Tibial artery (tissue), 4 donors: ENCODE measurements at places on chromosomes 3 and 15.
A peak's percentile ranks its signal among the peaks of the same experiment; 100 is the strongest.

DNA sequence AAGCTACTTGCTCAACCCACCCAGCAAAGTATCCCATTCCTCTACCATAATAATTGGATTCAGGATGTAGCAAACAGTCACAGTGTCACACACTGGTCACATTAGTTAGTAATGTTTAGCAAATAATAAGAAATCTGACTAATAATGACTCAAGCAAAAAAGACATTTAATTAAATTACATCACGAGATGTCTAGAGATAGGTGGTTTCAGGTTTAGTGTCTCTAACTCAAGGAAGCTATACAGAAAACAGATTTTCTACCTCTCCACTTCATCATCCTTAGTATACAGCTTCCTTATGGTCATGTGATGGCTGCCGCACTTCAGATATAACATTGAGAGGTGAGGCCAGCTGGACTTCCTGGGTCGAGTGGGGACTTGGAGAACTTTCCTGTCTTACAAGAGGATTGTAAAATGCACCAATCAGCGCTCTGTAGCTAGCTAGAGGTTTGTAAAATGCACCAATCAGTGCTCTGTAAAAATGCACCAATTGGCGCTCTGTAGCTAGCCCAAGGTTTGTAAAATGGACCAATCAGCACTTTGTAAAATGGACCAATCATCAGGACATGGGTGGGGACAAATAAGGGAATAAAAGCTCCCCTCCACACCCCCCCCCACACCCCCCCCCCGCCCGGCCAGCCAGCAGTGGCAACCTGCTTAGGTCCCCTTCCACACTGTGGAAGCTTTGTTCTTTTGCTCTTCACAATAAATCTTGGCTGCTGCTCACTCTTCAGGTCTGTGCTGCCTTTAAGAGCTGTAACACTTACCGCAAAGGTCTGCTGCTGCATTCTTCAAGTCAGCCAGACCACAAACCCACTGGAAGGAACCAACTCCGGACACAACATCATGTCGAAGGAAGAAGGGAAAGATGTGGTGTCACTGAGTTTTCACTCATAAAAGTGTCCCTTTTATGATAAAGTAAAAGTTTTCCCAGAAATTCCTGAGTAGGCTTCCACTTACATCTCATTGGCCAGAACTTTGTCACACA is 24.9 kb upstream of the ARPIN start:
- no peak for DNase-seq

- no peak for DNase-seq
Observed at GRCh38 chr3:122268257-122269024, 56.6 kb upstream of the CSTA start.

DNA sequence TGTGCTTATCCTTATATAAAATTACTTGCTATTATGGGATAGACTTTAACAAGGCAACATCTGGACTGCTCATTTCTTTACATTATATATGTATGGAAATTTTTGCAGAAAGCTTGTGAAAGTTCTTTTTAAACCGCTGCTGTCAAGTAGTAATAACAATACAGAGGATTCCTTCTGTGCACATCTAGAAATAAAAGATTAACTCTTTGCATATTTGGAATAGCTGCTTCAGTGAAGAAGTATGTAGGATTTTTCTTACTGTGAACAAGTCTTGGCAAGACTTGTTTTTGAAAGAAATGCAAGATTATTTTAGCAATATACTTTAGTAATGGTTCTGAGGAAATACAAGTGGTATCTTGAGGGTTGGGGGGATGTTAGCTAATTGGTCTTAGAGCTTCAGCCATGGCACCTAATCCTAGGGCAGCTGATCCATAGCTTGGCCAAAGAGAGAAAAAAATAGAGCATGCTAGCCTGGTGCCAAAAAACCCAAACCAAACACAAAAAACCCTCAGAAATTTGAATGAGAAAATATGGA is 4.3 kb downstream of the PRKCI start:
- DNase-seq, result no peak

DNA sequence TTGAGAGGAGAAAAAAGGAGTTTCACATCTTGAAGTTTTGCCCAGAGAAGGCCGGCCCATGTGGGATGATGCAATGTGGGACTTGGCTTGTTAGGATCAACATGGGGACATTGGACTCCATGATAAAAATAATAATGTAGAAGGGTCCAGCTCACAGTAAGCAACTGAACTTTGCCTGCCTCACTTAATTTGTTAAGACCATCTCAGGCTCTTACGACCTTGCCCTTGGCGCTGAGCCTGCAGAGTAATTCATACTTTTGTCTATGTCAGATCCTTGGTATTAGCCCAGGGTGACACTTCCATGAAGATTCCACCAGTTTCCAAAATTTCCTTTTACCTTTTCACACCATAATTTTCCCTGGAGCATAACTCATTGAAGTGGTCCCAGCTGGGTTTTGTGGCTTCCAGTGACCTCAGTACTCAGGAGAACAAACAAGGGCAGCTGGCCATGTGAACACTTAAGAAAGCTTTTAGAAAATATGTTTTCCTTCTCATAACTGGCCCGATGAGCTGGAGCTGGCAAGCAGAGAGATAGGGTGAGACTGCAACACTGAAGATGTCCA is 315.4 kb upstream of the RASGRP1 start:
- peak; percentile 83 for DNase-seq

- no peak for DNase-seq
Observed at GRCh38 chr3:51371943-51372557, 13.0 kb upstream of the MANF start.

DNA sequence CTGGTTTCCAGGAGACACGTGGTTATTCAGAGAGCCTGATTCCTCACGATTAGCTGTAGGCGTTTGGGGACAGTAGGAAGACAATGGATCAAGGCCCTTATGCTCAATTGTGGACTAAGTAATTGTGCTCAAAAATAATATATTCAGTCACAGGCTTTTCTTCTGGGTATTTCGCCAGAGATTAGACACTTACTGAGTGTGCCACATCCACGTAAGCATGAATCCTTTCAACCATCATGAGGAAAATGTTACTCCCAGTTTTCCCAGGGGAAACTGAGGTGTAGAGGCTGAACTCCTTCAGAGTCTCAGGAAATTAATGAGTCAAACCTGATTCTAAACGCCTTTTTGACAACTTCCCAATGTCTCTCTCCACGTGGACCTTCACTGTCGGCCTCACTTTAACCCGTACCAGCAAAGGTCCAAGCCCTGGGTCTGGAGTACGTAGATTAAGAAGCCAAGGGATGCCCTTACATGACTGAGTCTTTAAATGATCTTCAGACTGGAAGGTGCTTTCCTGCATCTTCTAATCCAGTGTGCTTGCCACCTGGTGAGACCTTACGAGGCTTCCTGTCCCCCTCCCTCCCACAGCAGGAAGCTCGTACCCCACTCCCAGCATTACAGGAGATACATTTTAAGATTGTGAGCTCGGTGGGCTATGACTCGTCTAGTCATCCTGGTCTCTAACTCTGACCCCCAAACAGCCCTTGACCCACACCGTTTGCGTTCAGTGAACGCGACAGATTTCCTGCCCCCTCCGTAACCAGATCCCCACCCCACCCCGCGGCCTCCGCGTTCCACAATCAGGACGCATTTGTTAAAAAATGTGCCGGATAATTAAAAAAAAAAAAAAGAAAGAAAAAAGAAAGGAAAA is 1.7 kb downstream of the PKM start:
- DNase-seq, result no peak

DNA sequence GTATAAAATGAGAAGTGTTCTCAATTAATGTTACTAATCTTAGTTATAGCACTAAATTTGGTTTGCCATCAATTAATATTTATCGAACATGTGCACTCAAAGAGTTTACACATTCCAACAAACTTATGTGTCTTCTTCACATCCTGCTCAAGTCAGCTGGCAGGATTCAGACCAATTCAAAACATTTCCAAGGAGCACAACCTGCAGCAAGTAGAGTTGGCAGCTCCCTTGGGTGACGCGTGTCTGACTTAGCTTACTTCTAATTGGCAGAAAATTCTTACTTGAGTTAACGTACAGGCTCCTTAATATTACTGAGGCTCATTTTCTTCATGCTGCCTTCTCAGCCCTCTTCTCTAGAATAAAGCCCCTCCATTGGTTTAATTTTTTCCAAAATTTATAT is 110.4 kb upstream of the PFN2 start:
- DNase-seq, result no peak

DNA sequence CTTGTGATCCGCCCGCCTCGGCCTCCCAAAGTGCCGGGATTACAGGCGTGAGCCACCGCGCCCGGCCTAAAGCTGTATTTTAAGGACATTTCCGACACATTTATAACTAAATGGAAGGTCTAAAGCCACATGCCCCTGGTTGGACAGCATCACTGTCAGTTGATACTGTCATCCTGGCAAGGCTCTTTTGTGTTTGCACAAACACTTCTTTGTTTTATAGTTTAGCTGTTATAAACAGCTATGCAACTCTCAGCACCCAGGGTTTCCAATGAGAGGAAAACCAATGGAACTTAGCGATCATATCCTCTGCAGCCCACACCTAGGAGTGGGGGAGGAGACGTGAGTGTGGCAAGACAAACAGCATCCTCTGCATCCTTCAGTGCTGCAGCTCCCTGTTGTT is 19.7 kb downstream of the NIPA1 start:
- no peak for DNase-seq

GRCh38 chr3:101695779-101696372 is 9.4 kb upstream of the RPL24 start:
- DNase-seq, result no peak

DNA sequence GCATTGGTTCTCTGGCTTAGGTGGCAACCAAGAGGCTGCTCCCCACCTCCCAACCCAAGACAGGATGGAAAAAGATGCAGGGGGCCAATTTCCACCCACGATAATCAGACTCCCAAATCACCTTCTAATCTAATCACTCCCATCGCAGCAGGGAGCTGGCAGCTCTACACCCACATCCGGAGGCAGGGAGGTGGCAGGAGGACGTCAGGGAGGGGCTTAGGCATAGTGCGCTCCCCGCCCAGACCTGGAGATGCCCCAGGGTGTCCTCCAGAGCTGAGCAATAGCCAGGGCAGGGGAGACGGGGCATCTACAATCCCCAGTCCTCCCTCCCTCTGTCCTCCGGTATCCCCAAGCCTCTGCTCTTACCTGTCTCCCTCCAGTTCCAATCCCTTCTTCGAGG is 70.5 kb upstream of the SEC13 start:
- DNase-seq, result no peak

DNA sequence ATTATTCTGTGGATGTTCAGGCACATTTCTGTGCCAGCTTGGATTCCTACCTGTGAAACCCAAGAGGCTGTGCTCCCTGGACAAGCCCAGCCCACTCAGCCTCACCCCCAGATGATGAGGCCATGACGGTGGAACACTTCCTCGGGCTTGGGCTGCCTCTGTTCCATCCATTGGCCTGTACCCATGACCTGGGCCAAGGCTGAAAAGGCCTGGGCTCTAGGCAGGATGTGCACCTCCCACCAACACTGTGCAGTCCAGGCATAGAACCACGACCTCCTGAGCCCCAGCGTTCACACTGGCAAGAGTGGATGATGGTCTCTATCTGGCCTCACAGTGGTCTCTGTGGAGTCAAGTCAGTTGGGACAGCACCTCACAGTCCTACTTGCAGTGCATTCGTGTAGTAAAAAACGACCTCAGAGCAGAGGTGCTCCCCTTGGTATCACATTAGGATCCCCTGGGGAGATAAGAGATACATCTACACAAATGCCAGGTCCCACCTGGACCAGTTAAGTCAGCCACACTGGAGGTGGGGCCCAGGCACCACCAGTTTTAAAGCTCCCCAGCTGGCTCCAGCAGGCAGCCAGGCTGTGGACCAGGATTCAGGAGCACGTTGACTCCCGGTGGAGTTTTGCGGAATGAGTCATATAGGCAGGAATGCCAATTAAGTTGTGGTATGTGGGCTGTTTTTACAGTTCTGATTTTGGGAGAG is 39.0 kb upstream of the IGF1R start:
- DNase-seq, result no peak

GRCh38 chr3:156509189-156510174 is 45.4 kb downstream of the SSR3 start:
- no peak for DNase-seq

GRCh38 chr3:12267376-12268030 is 21.4 kb upstream of the PPARG start:
- DNase-seq, result no peak

GRCh38 chr3:23950293-23950692 is 5.2 kb downstream of the NR1D2 start:
- no peak for DNase-seq
